Endodermal cell (in vitro differentiated cells): ENCODE measurements at places on chromosomes 12 and 14. TPM values are rescaled to one million over a fixed set of nuclear protein-coding genes. Genes with fewer than 3 reads are reported as not detected.

Gene ASCL1
- total RNA-seq: not detected in 3 replicates

DNA sequence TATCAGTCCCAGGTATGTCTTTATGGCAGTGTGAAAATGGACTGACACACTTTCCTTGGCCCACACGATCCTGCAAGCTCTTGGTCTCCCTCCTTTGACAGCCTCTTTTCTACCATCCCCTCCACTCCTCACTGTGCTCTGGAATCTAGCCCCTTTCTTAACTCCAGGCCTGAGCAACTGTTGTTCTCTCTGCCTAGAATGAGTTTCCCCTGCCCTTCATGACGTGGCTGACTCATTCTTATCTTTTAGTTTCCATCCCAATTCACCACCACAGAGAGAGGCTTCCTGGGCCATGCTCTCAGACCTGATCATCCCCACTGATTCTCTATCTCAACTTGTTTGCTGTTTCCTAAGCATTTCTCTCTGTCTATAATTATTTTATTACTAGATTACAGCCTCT, 157.4 kb upstream of the HMGA2 start:
- H3K27ac ChIP-seq: no peak overlapping the region
- H3K36me3 ChIP-seq: no peaks in the 10 kb centered on the region
- H3K4me3 ChIP-seq: no peak overlapping the region
- DNase-seq: no peak
- no peaks in the 10 kb centered on the region for H3K27me3 ChIP-seq

DNA sequence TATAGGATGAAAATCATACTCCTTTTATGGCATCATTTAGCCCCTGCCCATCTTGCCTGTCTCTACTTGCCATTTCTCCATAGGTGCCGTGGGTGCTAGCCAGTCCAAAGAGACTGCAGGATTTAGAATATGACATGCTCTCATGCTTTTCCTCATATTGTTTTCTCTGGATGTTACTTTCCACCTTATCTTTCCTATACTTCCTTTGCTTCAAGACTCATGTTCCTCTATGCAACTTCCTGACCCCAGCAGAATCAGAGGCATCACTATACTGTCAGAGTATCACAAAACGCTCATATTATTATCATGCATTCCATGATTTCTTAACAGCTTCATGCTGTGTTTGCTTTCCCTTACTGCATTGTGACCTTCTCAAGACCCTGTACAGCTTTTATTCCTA, 220.8 kb upstream of the ABCD2 start:
- H3K4me1 ChIP-seq: no peaks in the 10 kb centered on the region
- no peak overlapping the region for H3K4me3 ChIP-seq
- H3K27me3 ChIP-seq: no peaks in the 10 kb centered on the region
- no peak overlapping the region for H3K27ac ChIP-seq

DNA sequence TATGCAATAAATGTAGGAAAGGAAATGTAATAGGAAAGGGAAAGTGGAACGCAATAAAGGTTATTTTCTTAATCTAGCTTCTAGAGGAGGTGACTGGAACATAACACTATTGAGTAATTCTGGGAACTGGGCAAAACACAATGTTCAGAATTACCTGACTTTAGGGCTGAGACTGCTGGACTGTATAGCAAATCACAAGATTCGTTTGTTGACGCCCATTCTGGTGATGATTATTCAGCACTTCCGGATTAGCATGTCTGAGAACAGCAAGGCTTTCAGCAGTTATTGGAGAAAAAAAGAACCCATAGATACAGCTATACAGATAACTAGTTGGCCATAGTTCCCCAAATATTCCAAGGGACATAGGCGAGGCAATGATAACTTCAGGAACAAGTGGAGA, 2.3 kb upstream of the KLRD1 start:
- no peak overlapping the region for H3K4me3 ChIP-seq
- H3K36me3 ChIP-seq: no peaks in the 10 kb centered on the region
- no peaks in the 10 kb centered on the region for H3K4me1 ChIP-seq
- no peaks in the 10 kb centered on the region for H3K27me3 ChIP-seq
- no peak for DNase-seq

- H3K36me3 ChIP-seq: no peaks in the 10 kb centered on the region
- no peak for DNase-seq
- peaks cover 10% of the 10 kb centered on the region for H3K4me1 ChIP-seq
- H3K27ac ChIP-seq: no peak overlapping the region
- peaks cover 12% of the 10 kb centered on the region for H3K27me3 ChIP-seq
Observed at GRCh38 chr14:28083389-28083788, 683.2 kb upstream of the FOXG1 start.

DNA sequence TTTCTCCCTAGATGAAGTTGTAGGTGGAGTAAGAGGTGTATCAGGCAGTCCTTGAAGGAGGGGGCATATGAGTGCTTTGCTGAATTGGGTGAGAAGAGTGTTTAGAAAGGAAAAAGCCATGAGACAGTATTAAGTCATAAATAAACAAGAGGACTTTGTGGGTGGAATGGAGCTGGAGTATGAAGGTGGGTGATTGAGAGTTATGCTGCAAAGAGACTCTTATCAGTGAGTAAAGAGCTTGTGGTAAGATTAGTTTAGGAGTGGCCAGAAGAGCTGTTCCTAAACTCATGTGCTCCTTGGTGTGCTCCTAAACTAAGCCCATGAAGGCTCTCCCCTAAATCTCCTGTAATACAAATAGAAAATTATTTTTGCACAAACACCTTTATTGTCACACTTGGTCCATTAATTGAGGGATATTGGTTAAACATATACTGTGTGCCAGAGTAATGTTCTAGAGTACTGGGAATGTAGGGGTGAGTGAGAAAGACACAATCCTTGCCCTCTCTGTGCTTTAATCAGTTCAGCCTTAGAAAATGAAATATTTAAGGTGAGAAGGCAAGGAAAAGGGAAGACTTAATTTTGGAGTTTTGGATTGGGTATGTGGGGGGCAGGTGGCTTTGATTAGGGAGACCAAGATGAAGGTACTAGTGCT, 9.8 kb downstream of the CHPT1 start:
- no peak overlapping the region for H3K4me3 ChIP-seq
- H3K36me3 ChIP-seq: no peaks in the 10 kb centered on the region

- H3K27ac ChIP-seq: peak overlapping the region; percentile 49
- DNase-seq: no peak
- no peaks in the 10 kb centered on the region for H3K27me3 ChIP-seq
- no peak overlapping the region for H3K4me3 ChIP-seq
Observed at GRCh38 chr12:75853626-75854025, 177.9 kb downstream of the PHLDA1 start.

DNA sequence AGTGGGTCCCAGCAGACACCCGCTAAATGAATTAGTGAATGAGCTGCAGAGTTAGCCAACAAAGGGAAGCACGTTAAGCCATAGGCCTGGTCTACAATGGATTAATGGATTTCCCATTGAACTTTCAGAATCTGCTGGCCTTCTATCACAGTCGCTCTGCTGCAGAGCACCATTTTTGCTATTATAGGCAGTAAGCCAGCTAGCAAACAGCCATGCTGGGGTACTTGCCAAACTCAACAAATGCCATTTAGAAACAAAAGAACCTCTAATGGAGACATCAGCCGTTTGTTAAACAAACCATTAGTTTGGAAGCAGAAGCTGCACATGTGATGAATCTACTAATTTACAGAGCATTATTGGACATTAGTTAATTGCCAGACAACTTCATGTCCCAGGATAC, 181.1 kb upstream of the STXBP6 start:
- DNase-seq: no peak
- H3K4me1 ChIP-seq: no peaks in the 10 kb centered on the region
- H3K36me3 ChIP-seq: no peaks in the 10 kb centered on the region
- no peak overlapping the region for H3K4me3 ChIP-seq
- H3K27ac ChIP-seq: no peak overlapping the region
